ENCODE measurements at places on chromosomes 5 and 9. TPM values are rescaled to one million over a fixed set of nuclear protein-coding genes. Genes with fewer than 3 reads are reported as not detected.

- DNase-seq, result no peak
Observed at GRCh38 chr5:114327474-114327873, 34.4 kb upstream of the KCNN2 start.

DNA sequence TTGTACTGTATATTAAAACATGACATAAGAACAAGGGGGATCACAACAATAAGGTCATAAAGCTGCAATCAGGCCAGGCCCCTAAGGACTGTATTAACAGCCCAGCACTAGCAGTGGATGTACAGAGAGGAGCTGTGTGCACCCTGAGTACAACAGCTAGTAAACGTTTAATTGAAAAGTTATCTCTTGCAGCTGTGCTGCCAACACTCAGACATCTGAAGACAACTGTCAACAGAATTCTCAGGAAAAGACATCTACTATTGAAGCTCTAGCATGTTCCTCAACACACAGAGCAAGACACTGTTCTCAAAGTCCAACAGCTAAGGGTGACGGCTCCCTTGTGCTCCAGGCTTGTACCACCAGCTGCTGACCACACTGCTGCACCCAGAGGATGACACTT is 199.6 kb downstream of the DCP2 start:
- DNase-seq, result no peak

Gene HIGD2A
- total RNA-seq, result 79.3 TPM

- no peak for DNase-seq
Observed at GRCh38 chr5:108788142-108788541, 40.4 kb downstream of the FER start.

GRCh38 chr9:89586311-89586710 is 18.5 kb upstream of the GADD45G start:
- DNase-seq, result no peak

GRCh38 chr9:115777610-115778009 is 376.0 kb upstream of the PAPPA start:
- no peak for DNase-seq

DNA sequence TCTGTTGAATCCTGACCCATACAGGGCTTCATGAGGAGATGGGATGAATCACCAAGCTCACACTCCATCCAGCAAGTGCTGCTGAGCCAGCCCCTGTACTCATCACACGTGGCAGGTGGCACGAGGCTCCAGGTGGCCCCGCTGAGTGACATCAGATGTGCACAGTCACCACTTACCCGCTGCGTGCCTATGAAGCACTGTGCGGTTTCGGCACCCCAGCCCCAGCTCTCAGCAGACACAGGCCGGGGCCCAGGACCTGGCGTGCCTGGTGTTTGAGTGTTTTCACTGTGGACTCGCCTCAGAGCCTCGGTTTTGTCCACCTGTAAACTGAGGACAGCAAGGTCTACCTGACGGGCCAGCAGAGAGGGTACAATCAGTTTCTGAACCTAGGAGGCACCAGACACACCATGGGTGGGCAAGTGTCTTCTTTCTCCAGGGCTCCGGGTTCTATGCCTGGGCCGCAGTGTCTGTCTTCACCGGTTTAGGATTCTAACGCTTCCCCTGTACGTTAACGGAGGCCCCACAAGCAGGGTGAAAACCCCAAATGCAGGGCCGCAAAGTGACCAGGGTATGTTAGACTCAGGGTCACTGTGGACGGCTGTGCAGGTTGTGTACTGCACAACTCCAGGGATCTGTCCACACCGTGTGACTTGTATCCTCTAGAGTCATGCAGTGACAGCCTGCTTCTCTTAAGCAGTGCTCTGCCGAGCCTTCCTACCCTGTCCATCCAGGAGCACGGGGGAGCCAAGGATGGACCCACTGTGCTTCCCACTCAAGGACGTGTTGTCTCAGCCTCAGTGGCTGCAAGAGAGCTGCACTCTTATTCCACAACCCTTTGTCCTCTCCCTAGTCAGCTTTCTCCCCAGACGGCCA is 44.3 kb upstream of the COL5A1 start:
- no peak for DNase-seq

Gene SGTB
- 53.8 TPM for total RNA-seq

Gene SOX30
- 0.14 TPM for total RNA-seq

DNA sequence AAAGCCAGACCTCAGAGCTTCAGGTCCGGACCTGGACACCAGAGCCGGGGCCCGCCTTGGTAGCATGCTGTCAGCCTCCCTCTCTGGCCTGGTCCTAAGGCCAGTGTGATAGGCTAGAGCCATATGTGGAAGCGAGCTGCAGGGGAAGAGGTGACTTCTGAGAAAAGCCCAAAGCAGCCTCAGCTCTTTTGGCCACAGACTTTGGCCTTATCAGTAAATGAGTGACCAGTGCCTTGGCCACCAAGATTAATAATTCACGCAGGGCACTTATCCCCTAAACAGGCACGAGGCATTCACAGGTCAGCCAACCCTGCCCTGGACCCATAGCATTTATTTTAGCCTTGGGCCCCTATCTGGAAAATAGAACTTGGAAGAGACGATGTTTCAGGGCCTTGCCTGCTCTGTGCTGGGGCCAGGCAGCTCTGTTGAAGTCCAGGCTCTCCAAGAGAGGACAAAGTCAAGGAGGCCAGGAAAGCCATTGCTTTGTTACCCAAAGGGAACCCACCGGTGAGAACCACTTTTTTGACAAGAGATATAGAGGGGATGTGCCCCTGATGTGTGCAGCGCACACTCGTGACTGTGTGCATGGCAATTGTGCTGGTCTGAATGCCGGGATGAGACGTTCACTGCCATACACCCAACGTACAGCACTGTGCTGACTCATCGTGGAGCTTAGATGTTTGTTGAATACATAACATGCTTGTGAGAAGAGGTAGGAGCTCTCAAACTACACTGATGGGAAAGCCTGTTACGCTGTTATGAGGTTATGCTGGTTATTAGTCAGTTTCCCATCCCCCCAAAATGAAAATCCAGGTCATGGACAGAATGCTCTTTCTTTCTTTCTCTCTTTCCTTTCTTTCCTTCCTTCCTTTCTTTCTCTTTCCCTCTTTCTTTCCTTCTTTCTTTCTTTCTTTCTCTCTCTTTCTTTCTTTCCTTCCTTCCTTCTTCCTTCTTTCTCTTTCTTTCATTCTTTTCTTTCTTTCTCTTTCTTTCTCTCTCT is 5.0 kb upstream of the SLC34A1 start:
- no peak for DNase-seq

DNA sequence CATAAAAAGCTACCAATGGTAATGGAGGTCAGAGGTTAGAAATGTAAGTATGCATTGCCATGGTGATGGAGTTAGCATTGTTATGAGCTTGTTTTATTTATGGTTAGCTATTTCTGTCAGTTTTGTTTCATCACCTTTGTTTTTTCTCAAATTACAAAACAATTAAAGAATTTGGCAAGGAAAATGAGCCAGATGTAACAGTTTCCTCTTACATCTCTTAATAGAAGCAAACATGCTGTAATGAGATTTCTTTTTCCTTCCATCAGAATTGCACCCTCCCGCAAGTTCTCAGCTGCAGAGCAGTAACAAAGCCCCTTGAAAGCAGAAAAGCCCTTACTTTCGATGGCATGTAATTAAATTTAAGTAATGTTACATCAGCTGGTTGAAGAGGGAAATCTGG is 233.0 kb downstream of the SGCD start:
- no peak for DNase-seq

GRCh38 chr9:112173489-112174221 is 1.4 kb downstream of the SUSD1 start:
- DNase-seq, result no peak

DNA sequence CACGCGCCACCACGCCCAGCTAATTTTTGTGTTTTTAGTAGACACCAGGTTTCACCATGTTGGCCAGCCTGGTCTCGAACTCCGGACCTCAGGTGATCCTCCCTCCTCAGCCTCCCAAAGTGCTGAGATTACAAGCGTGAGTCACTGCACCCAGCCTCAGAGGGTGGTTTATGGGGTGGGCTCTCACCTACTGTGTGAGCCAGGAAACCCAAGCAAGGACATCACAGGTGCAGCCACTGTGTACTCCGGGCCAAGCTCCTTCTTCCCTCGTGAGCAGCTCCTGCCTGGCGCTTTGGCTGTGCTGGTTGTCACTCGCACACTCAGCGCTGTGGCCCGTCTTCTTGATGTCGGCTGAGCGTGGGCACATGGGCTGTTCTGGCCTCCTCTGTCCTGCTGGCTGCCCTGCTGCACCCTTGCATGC is 70.1 kb downstream of the WNK2 start:
- DNase-seq, result no peak

- no peak for DNase-seq
Observed at GRCh38 chr9:132488626-132489025, 78.6 kb downstream of the CFAP77 start.

DNA sequence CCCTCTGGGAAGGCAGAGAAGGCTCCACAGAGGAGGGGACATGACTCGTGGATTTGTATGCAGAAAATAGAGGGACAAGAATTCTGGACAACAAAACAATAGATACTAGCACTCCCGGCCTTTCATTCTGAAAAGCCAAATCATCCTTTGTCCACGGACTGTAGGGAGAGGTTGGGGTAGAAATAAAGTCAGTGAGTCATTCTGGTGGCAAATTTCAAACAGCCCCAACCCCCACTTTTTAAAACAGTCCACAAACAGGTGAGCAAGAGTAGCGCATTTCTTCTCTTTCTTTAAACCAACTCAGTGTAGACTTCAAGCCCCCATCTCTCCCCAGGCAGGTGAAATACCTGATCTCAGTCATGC is 56.1 kb downstream of the PTPDC1 start:
- no peak for DNase-seq

Gene IFNA21
- total RNA-seq, result not detected

GRCh38 chr5:153491856-153492255 is 1.4 kb downstream of the GRIA1 start:
- no peak for DNase-seq

GRCh38 chr5:114789773-114790402 is 379.8 kb downstream of the TRIM36 start:
- no peak for DNase-seq

- no peak for DNase-seq
Observed at GRCh38 chr9:137294681-137295237, 7.3 kb downstream of the NRARP start.

Gene CARD9
- total RNA-seq, result 0.85 TPM

Gene RASGEF1C
- total RNA-seq, result not detected

- DNase-seq, result no peak
Observed at GRCh38 chr5:179185256-179185940, 125.2 kb downstream of the ZNF354C start.

DNA sequence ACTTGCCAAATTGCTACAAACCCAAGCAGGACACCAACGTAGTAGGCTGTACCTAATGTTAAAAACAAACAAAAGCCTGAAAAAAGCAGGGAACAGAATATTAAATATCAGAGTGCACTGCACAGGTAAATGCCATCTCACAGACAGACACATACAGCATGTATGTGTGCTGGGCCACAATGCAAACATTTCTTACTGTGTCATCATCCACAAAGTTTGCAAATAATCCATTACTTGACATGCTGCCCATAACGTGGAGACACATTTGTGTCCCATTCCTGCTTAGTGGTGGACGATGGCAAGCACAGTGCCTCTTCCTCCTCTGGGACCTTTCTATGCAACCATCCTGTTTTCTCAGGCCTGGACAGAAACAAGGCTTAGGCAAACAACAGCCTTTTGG is 44.7 kb downstream of the GOLM1 start:
- DNase-seq, result no peak

Gene CDH18
- total RNA-seq, result not detected

GRCh38 chr9:108673386-108673785 is 182.4 kb downstream of the ACTL7B start:
- DNase-seq, result no peak

- no peak for DNase-seq
Observed at GRCh38 chr5:35313291-35313690, 83.0 kb upstream of the PRLR start.

GRCh38 chr5:145242551-145242950 is 592.6 kb downstream of the PRELID2 start:
- no peak for DNase-seq

Gene SLC34A1
- 0.16 TPM for total RNA-seq

Gene QSOX2
- total RNA-seq, result 15.5 TPM

DNA sequence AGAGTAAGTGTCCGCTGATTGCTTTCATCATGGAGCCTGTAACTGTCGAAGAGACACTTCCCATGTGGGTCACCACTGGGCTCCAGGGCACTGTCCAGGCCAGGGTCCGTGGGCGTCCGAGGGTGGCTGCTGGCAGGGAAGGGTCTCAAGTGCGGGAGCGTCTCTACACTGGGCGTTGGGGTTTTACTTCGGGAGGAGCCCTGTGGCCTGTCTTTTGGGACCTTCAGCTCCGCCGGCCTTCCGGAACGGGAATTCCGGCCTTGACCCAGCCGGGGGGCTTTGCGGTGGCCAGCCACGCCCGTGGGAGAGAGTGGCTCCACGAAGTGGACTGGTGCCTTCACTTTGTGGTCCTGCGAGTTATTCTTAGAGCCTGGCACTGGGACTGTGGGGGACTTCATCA is 86.2 kb downstream of the CAMSAP1 start:
- no peak for DNase-seq

Measured in naive thymus-derived CD8-positive, alpha-beta T cell (primary cell).